Left renal cortex interstitium (tissue), 4 donors: ENCODE measurements at places on chromosomes 16 and 17. TPM values are rescaled to one million over a fixed set of nuclear protein-coding genes. Genes with fewer than 3 reads are reported as not detected.

Gene SECTM1
- polyA plus RNA-seq: 1.3 TPM

DNA sequence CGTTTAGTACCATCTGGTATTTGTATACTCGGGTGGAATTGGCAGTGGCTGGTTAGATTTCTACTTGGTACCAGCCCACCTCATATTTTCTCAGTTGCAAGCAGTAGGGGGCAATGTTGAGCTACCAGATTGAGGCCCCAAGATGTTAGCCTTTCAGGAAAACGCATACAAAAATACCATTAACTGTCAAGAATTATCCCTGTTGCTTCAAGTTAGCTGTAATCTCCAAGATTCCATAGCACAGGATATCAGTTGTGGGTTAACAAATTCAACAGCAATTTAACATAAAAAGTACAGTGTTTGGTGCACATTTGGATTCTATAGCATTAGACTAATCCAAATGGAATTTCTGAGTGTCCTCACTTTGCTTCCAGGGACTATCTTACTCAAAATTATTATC lies 188.2 kb downstream of the FTO start:
- peak; percentile 62 for DNase-seq

Gene CBFA2T3
- 3.5 TPM for polyA plus RNA-seq

Gene NPTX1
- 0.95 TPM for polyA plus RNA-seq

Gene NPIPA3
- polyA plus RNA-seq: 13.8 TPM

DNA sequence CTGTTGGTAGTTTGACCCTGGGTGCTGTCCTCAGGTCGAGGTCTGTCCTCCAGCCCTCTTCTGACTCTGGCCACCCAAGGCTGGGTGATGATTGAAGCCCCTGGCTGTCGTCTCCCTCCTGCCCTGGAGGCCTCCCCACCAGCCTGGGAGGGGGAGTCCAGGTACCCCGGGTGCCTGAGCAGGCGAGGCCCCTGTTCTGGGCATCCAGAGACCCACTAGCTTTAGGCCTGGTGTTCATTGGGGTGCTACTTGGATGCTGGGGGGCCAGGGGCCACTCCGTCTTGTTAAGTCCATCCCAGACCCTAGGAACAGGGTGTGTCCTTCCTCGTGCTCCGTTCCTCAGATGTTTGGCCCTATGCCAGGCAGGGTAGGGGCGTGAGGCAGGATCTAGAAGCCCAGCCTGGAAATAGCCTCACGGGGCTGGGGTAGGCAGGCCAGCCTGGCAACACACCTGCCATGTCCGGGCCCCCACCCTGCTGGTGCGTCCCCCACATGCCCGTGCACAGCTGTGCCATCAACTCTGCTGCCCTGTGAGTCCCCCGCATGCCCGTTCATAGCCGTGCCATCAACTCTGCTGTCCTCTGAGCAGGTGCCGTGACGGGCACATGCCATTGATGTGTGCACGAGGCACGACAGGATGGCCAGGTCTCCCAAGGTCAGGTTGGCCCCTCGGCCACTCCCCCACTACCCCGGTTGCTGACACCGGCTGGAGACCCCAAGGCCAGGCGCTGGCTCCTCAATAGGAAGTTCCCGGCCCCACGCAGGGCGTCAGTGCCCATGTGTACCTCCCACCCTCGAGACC lies 36.9 kb downstream of the GINS2 start:
- DNase-seq: no peak

Gene CDH3
- 59.6 TPM for polyA plus RNA-seq

Gene FOXC2
- polyA plus RNA-seq: 52.5 TPM

GRCh38 chr17:2400474-2400866 lies 390 bp downstream of the MNT start:
- DNase-seq: no peak

Gene TBC1D3C
- polyA plus RNA-seq: 0.38 TPM

Gene BIRC5
- 34.9 TPM for polyA plus RNA-seq

DNA sequence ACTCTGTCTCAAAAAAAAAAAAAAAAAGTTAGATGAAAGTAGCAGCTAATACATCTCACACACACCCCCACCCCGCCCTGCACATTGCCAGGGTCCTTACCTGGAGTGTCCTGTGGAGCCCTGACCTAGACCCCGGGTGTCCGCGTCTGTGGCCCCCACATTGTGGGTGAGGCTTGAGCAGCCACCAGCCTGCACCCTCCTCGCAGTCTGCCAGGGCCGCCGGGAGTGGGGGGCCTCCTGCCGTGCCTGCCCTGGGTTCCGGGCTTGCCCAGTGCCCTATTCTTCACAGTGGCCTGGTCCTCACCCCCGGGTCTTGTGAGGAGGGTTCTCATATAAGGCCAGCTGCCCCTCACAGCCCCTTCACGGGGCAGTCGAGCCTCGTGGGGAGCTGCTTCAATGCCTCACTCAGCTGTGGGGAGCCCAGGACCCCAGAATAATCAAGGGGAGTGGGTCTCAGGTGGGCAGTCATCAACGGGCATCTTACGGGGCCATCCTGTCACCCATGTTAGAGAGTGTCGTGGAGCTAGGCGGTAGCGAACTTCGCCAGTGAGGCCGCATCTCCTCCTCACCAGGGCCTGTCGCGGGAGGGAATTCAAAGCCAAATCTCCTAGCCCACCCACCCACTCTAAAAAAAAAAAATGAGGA lies 85.9 kb upstream of the CHMP6 start:
- no peak for DNase-seq

DNA sequence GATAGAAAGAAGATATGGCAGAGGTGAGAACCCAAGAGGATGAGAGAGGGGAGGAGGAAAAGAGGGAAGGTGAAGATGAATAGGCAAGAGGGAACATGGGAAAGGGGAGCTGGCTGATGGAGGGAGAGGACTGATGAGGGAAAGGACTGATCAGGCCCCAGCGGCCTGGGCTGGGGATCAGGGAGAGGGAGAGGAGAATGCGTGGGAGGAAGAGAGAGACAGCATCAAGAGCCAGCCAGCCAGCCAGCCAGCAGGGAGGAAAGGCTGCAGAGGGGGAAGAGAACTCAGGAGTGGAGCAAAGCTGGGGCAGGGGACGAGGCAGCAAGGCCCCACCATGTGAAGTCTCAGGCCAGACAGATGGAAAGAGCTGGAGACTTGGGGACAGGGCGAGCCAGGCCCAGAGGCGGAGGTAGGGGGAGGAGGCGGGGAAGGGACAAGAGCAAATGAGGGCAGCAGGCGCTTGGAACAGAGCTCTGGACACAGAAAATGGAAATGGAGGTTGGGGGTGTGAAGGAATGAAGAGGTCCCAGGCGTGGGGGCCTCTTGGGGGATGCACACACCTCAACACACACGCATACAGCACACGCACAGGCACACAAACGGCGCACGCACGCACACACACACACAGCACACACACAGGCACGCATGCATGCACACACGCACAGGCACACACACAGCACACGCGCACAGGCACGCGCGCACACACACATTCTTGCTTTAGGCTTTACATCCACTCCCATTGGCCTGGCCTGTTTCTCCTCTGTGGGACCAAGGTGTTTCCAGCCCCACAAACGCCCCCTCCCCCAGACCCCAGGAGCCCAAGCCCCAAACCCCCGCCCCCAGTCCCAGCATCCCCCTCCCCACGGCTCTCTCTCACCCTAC lies 12.3 kb downstream of the DLG4 start:
- no peak for DNase-seq

DNA sequence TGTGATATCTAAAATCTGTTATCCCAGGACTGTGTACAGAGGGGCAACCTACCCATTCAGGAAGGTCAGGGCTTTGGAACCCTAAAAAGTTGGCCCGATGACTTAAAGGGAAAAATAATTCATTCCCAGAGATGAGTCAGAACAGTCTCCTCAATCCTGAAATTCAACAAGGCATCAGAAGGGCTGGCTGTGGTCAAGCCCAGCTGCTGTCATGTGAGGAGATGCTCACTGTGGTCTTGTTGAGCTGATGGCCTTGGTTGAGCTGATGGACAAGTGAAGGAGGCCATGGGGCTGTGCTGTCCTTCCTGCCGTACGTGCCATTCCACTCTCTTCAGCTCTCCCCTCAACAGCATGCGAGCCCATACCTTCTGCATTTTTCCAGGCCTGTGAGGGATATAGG lies 20.9 kb upstream of the DRG2 start:
- DNase-seq: no peak

DNA sequence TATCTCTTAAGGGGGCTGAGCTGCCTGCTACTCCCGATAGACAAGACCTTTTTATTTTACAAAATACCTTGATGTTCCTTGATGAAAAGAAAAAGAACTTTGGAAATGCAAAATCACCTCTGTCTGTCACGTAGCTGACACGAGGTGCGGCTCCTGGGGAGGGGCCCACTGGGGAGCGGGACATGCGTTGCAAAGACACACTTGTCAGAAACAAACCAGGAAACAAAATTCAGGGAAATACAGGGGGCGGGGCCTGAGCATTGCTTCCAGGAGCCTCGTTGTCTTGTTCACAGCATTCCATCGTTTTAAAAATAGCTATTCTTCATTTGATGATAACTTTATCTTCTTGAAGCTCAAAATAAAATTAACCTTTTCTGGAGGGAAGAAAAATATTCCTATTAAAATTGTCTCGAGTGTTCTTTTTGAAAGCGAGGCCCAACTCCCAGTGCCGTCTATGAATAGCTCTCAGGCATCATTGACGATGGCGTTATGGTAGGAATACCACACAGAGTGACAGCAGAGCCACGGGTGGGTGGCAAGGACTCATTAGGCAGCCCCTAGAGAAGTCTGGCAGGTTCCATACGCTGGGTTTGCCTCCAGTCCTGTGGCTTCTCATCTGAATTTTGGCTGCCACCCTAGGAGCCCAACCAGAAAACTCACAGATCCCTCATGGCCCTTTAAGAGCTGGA lies 286.9 kb downstream of the CPPED1 start:
- DNase-seq: no peak

Gene PRR29
- polyA plus RNA-seq: 2.9 TPM

Gene C1QTNF1
- polyA plus RNA-seq: 3.1 TPM

DNA sequence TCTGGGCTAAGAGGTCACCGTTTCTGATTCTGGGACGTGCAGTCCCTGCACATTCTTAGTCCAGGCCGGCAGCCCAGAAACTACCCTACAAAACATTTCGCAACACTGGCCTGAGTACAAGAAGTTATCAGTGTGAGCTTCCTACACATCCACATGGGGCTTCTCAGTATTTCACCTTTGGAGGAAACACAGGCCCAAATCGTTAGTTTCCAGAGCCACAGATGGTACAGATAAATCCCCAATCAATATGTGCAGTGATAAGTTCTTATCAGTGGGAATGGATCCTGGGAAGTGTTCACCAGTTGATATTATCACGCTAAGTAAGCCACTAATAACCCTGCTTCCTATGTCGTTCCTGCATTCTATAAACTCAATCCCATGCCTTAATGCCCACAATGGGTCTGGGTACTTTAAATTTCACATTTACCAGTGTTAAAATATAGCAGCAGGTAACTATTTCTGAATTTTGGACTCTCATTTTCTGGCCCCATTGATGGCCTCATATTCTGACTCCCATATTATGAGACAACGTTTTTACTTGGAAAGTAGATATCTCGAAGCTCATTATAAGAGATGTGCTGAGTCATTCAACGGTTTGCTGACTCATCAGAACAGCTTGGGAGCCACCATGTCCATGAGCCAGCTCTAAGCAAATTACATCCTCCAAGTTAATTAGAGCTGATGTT lies 370.2 kb upstream of the MAF start:
- no peak for DNase-seq

Gene KCTD19
- 0.95 TPM for polyA plus RNA-seq

GRCh38 chr17:19359856-19360255 lies 2.7 kb downstream of the B9D1 start:
- no peak for DNase-seq

- no peak for DNase-seq
Measured at GRCh38 chr17:20171741-20172365, 162.7 kb downstream of the SPECC1 start.

- DNase-seq: no peak
Measured at GRCh38 chr16:78591682-78592103, 492.2 kb downstream of the WWOX start.

DNA sequence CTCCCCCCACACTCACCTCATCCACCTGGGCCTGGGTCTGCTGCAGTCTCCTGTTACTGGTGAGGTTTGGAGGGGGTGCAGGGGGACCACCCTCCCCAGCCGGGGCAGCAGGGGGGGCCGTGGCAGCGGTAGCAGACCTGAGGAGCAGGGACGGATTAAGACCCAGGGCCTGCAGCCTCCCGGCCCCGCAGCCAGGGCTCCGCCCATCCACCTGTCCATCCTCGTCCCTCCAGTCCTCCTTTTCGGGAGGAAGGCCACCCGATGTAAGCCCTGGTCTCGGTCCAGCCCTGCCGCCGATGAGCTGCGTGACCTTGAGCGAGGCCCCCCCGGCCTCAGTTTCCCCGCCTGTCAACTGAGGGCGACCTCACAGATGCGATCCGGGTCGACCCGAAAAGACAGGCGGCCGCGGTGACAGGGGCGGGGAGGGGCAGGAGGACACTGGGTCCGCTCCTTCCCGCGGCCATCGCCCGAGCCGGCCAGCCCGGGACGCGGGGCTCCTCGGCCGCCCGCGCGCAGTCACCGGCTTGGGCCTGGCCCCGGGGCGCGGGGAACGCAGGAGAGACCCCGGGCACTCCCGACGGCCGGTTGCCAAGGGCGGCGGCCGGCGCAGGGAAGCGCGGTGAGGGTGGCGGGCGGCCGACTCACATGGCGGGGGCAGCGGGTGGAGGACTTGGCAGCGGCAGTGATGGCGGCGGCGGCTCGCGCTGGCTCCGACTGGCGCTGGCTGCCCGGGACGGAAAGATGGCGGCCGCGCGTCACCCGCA lies at the start of gene VAMP2:
TSS of gene VAMP2 (minus strand) at position 716 of the 764 bp plus-strand sequence. CDS start at position 647, 69 bp downstream.
- DNase-seq: no peak

DNA sequence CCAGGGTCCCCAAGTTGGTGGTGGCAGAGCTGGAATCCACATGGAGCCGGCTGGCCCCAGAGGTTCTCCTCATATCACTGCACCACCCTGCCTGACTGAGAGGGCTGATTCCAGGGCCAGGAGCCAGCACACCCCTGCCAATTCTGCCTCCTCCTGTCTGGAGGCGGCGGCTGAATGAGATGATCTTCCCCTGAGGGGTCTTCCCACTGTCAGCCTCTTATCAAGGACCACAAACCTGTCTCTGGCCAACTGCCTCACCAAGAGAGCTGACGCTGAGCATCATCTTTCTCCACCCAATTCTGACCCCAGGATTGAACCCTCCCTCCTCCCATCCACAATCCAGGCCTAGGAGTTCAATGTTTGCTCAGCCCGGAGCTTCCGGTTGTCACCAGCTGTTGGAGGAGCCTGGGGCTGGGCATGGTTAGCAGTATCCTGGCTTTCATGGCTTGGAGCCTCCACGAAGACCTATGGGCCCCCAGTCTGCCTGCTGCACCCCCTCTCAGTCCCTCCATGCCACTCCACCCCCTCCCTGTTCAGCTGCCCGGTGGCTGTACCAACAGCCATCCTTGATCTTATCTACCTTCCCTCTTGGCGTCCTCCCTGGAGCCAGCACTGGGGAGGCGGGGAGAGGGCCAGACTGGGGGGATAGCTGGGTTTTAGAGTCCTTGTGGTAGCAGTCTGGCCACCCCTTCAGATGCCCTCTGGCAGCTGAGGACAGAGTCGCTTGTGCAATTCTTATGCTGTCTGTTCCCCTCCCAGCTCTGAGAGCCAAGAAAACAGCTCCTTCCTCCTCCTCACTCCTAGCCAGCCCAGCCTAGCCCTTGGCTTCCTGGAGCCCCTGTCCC lies 25.6 kb downstream of the ABCC3 start:
- no peak for DNase-seq

Gene ARMC5
- polyA plus RNA-seq: 17.5 TPM

Gene ELMO3
- 7.7 TPM for polyA plus RNA-seq

- DNase-seq: no peak
Measured at GRCh38 chr17:77155125-77155524, 14.4 kb downstream of the SEC14L1 start.
